Effector memory CD8-positive, alpha-beta T cell (primary cell): ENCODE measurements at places on chromosomes 1 and 21.
A peak's percentile ranks its signal among the peaks of the same experiment; 100 is the strongest.

GRCh38 chr1:55876276-55877060 lies 661.3 kb upstream of the USP24 start:
- no peak for DNase-seq

DNA sequence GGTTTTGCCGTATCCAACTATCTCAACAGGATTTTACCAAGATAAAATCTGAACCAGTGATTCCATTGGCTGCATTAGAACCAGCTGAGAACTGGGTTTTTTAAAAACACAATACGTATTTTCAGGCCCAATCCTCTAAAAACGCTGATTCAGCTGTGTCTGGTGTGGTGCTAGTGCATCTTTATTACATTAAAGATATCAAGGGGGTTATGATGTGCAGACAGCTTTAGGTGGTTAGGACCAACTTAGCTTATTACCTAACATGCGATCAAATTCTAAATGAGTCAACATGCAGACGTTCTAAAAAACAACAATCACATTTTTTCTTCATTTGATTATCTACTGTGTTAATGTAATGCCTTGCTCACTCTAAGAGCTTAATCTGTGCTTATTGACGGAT lies 32.0 kb upstream of the EXO1 start:
- no peak for DNase-seq

- no peak for DNase-seq
Observed at GRCh38 chr1:204327359-204327758, 32.4 kb downstream of the PLEKHA6 start.

- DNase-seq: no peak
Observed at GRCh38 chr1:150192012-150192411, 42.3 kb downstream of the PLEKHO1 start.

DNA sequence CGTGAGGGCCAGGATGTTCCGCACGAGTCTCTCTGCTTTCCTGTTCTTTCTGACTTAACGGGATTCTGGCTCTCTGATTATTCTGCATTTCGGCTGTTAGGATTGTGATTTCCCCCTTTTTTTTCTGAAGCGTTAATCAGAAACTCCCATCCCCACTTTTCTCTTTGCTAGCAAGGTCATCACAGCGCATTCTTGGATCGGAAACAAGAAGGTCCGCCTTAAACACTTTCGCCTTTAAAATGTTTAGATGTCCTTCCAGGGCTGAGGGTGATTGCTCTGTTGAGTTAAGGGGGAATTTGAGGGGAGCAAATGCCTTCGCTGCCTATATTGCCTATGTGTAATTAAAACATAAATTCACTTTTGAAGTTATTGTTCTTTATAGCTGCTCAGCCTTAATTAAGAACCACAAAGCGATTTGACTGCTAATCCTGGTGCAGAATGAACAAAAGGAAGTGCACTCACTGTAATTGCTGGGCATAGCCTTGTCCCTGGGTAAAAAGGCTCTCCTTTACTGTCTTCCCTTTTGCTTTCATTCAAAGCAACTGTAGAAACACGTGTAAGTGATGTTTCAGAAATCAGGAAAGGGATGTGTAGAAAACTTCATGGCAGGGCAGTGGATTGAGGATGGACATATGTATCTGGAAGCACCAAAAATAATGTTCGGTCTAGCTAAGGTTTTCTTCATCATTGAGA lies 1.2 kb downstream of the LAMC1 start:
- DNase-seq: no peak

GRCh38 chr1:90475631-90476030 lies 241.5 kb downstream of the BARHL2 start:
- no peak for DNase-seq

DNA sequence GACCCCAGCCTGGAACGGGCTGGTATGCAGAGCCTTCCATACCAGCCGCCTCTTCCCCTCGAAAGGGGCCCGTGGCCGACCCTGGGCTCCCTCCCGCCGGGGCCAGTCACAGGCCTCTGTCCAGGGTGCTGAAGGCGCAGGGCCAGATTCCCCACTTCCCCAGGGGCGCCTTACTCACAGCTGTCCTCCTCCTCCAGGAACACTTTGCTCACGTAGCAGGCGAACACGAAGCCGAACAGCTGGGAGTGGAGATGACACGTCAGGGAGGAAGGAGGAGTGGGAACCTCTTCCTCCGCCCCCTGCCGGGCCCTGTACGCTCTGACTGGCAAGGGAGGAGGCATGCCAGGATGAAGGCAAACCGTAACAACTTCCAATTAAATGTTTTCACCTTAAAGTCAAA lies 57.3 kb downstream of the NKAIN1 start:
- peak; percentile 41 for DNase-seq

GRCh38 chr1:96346719-96347118 lies 374.9 kb upstream of the PTBP2 start:
- DNase-seq: no peak

- DNase-seq: no peak
Observed at GRCh38 chr1:6731905-6732304, 30.3 kb upstream of the DNAJC11 start.

GRCh38 chr1:165424454-165425216 lies 20.3 kb downstream of the RXRG start:
- no peak for DNase-seq

DNA sequence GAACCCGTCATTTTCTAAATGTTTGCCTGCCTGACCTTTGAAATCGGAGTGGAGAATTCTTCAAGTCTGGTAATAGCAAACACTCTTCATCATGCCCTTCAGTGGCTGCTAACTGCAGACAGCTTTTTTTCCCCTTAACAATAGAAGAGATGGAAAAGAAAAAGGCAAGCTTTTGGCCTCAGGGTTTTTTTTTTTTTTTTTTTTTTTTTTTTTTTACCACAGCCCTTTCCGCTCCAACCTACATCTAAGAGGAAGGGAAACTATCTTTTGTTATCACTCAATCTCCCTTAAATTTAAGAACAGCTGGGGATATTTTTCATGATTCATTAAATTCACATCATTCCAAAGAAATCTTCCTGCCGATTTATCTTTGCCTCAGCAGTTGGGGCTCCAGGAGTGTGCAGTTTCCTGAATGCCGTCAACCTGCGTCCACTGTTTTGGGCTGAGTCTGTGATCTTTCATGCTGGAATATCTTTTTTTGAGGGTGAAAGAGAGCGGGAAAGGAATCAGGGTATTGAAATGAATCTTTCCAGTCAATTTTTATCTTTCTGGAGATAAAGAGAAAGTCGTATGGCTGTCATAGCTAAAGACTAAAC lies 144.5 kb upstream of the SMYD2 start:
- DNase-seq: no peak

GRCh38 chr21:28906236-28906635 lies 86.4 kb downstream of the LTN1 start:
- no peak for DNase-seq

- DNase-seq: no peak
Observed at GRCh38 chr1:63828322-63829044, 54.7 kb downstream of the ROR1 start.

- DNase-seq: no peak
Observed at GRCh38 chr1:84749427-84749826, 59.2 kb upstream of the SSX2IP start.

DNA sequence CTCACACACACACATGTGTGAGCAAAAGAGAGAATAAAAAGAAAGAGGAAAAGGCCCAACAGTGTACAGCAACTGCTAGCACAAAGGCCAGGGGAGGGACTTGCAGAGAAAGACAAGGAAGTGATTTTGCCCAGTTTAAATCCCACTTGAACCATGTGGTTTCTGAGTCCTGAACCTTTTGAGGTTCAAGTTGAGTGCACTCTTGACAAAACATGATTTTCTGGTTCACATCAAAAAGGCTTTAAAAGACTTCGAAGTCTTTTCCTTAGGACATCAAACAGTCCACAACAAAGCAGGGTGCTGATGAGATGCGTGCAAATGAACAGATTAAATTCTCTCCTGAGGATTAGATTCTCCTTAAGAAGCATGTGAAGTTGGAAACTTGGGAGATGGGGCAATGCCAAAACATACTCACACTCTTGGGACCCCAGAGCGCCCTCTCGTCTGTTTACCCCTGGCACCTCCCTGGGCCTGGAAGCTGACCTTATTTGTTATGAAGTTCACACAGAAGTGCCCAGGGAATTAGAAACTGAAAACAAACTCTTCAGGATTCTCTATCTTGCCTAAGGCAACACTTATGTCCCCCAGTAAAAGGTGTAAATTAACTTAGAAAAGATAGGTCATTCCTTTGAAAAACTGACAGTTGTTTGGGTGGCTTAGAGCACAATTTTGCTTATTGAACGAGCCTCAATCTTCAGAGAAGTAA lies 31.5 kb downstream of the RNF220 start:
- no peak for DNase-seq

DNA sequence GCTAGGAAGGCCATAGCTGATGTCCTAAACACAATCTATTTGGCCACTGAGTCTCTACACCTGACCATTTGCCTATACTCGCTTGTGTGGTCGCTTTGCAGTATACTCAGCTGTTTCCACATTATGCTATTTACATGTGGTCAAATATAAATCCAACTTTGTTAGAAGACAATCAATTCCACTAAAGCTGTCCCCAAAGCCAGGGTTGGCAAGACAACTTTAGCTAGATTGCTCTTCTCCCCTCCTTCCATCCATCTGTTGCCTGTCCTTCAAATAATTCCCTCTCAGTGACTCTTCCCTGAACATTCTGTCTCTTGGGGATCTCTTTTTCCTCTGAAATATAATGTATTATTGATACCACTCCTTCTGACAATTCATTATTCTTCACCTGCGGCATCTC lies 30.1 kb downstream of the AVPR1B start:
- no peak for DNase-seq

- no peak for DNase-seq
Observed at GRCh38 chr1:170680428-170680827, 16.5 kb downstream of the PRRX1 start.

DNA sequence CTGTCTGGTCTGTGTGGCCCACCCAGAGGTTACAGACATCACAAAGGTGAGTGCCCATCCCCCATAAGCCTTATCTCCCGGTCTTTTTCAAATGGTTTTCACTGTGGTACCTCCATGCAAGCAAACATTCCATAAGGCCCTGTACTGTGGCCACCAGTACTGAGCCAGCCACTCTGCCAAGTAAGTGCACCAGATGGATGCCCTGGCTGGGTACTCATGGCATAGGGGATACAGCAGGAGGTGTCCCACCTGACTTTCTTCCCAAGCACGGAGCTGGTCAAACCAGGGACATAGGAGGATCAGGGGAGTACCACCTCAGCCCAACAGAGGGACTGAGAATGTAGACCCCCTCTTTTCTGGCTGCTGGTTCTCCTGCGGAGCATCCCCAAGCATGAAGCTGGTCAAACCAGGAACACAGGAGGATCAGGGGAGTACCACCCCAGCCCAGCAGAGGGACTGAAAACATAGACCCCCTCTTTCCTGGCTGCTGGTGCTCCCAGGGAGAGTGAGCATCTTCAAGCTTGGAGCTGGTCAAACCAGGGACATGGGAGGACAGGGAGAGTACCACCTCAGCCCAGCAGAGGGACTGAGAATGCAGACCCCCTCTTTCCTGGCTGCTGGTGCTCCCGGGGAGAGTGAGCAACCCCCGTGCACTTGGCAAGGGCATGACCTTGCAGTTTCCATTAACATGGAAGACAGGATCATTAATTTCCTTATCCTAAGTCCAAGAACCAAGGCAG lies 81.8 kb upstream of the KLHDC7A start:
- no peak for DNase-seq

GRCh38 chr1:29960876-29961275 lies 724.6 kb downstream of the PTPRU start:
- DNase-seq: no peak

DNA sequence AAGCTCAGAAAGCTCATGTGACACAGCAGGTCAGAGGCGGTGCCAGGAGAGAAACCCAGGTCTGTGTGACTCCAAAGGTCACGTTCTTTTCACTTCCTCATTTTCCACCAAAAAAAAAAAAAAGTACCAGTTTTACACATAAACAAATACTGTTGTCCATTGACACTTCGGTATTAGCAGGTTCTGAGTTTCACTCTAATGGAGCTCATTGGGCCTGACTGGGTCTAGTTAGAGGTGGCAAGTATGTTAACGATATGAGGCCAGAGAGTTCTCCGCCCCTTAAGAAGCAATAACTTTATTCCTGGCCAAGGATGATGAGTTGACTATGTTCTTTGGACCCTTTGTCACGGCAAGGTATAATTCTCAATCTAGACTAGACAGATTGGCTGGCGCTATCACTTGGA lies 30.0 kb upstream of the SDE2 start:
- DNase-seq: no peak

DNA sequence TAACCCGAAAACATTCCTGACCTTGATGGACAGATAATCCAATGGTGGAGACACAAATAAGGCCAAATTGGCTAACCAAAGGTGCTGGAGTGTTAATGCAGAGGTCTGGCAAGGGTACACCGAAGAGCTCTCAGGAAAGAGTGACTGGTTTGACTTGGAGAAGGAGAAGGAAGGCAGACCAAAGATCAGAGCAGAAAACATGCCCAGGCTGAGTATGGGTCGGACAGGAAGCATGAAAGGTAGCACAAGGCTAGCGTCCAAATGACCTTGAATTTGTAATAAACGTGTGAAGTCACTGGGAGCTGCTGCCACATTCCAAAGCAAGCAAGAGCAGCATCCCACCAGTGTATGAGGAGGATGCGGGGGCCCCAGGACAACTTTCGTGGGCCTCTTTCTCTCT lies 45.7 kb downstream of the APP start:
- no peak for DNase-seq

- no peak for DNase-seq
Observed at GRCh38 chr1:72286401-72286800, 4.1 kb upstream of the NEGR1 start.

DNA sequence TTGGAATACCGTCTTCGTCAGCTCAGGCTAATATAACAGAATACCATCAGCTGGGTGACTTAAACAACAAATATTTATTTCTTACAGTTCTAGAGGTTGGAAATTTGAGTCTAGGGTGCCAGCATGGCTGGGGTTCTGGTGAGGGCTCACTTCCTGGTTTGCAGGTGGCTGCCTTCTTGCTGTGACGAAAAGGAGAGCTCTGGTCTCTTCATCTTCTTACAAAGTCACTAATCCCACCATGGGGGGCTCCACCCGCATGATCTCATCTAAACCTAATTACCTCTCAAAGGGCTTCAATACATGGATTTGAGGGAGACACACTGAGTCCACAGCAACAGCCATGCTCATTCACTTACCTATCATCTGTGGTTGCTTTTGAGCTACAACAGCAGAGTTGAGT lies 78.3 kb downstream of the PSMG1 start:
- no peak for DNase-seq

DNA sequence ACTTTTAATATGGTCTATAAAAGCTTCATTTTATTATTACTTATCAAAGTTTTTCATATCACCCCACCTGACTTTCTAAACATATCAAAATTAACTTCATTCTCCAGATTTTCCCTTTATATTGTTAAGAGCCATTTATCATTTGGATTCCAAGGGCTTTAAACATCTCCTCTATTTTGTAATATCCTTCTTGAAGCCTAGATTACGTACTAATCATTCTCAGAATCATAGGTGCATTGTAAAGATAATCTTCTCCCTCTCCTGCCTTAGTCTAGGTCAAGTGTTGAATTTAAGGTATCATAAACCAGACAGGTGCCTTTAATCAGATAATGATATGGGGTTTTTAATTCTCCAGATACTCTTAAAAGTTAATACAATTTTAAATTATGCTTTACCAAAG lies 128.3 kb downstream of the LRRC40 start:
- no peak for DNase-seq

GRCh38 chr1:100250264-100250663 lies 630 bp upstream of the DBT start:
- no peak for DNase-seq
